ENCODE measurements at places on chromosomes 11 and 22.

DNA sequence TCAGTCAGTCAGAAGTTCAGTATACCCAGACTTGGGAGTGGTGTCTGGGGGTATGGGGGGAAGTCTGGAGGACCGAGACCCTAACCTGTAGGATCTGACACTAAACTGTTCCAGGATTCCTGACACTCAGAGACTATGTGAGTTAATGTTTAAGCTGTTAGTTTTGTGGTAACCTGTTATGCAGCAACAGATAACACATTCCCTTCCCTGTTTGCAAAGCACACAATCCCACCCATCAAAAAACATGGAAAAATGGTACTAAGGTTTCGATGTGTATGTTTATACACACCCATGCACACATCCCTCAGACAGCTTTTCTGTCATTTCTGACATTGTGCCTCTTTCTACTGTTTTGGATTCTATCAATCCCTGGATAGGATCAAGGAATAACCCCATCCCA is 27.6 kb downstream of the ZNF280B start:
- no peak overlapping the region for H3K27ac ChIP-seq
- no peak for DNase-seq
- no peak overlapping the region for H3K4me3 ChIP-seq
- H3K27me3 ChIP-seq, result no peaks in the 10 kb centered on the region
- H3K36me3 ChIP-seq, result peaks cover 4% of the 10 kb centered on the region

GRCh38 chr11:117239295-117239694 is 6.8 kb downstream of the RNF214 start:
- H3K27ac ChIP-seq, result no peak overlapping the region
- peaks cover under 1% of the 10 kb centered on the region for H3K4me1 ChIP-seq
- H3K27me3 ChIP-seq, result no peaks in the 10 kb centered on the region
- peaks cover 39% of the 10 kb centered on the region for H3K36me3 ChIP-seq

DNA sequence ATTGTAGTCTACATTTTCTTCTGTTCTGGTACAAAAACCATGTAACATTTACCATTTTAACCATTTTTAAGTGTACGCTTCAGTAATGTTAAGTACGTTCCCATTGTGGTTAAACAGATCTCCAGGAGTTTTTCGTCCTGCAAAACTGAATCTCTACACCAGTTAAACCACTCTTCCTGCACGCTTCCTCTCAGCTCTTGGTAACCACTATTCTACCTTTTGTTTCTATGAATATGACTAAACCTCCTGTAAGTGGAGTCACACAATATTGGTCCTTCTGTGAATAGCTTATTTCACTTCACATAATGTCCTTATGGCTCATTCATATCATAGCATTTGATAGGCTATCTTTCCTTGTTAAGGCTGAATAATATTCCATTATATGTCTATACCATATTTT is 7.1 kb upstream of the EXT2 start:
- no peaks in the 10 kb centered on the region for H3K27me3 ChIP-seq
- no peaks in the 10 kb centered on the region for H3K4me1 ChIP-seq
- no peak overlapping the region for H3K4me3 ChIP-seq
- peaks cover 14% of the 10 kb centered on the region for H3K36me3 ChIP-seq
- no peak for DNase-seq

GRCh38 chr22:38267086-38267485 is 5.7 kb downstream of the TMEM184B start:
- H3K27me3 ChIP-seq, result no peaks in the 10 kb centered on the region
- no peak overlapping the region for H3K4me3 ChIP-seq
- no peak overlapping the region for H3K27ac ChIP-seq
- H3K4me1 ChIP-seq, result peaks cover 35% of the 10 kb centered on the region
- no peak for DNase-seq
- peaks cover 1% of the 10 kb centered on the region for H3K36me3 ChIP-seq

- no peaks in the 10 kb centered on the region for H3K36me3 ChIP-seq
- H3K4me3 ChIP-seq, result no peak overlapping the region
- peaks cover 33% of the 10 kb centered on the region for H3K4me1 ChIP-seq
- no peaks in the 10 kb centered on the region for H3K27me3 ChIP-seq
These were observed 32.1 kb downstream of the A4GALT start for GRCh38 chr22:42688241-42689211.

DNA sequence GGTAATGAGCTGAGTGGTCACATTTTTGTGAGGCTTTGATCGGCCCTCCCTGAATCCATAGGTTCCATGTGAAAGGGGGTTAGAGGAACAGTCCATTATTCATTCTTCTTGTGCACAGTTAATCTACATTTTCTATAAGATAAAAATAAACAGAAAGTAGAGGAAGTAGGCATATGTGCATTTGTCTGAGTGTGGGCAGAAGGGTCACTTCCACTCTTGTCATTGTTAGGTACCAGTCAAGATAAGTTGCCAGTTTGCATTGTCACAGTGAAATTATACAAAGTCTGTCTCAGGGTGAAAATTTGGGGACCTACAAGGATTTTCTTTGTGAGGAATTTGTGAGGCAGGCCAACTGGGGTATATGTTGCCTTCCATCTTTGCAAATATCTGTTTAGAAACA is 4.6 kb upstream of the APOL4 start:
- H3K27ac ChIP-seq, result no peak overlapping the region
- H3K4me1 ChIP-seq, result peaks cover 31% of the 10 kb centered on the region
- peaks cover 8% of the 10 kb centered on the region for H3K27me3 ChIP-seq
- H3K4me3 ChIP-seq, result no peak overlapping the region
- no peaks in the 10 kb centered on the region for H3K36me3 ChIP-seq

DNA sequence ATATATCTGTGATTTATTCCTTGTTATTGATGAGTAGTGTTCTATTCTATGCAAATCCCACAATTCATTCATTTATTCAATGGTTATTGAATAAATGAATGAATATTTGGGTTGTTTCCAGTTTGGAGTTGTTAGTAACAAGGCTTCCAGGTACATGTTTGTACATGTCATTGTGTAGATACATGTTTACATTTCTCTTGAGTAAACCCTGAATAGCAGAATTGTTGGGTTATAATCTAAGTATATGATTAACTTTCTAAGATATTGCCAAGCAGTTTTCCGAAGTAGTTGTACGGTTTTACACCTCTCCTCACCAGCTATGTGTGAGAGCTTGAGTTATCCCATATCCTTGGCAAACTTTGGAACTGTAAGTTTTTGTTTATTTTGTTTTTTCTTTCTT is 18.5 kb upstream of the OR8G1 start:
- H3K36me3 ChIP-seq, result no peaks in the 10 kb centered on the region
- no peak overlapping the region for H3K27ac ChIP-seq
- H3K4me3 ChIP-seq, result no peak overlapping the region
- peaks cover 5% of the 10 kb centered on the region for H3K27me3 ChIP-seq
- DNase-seq, result no peak

DNA sequence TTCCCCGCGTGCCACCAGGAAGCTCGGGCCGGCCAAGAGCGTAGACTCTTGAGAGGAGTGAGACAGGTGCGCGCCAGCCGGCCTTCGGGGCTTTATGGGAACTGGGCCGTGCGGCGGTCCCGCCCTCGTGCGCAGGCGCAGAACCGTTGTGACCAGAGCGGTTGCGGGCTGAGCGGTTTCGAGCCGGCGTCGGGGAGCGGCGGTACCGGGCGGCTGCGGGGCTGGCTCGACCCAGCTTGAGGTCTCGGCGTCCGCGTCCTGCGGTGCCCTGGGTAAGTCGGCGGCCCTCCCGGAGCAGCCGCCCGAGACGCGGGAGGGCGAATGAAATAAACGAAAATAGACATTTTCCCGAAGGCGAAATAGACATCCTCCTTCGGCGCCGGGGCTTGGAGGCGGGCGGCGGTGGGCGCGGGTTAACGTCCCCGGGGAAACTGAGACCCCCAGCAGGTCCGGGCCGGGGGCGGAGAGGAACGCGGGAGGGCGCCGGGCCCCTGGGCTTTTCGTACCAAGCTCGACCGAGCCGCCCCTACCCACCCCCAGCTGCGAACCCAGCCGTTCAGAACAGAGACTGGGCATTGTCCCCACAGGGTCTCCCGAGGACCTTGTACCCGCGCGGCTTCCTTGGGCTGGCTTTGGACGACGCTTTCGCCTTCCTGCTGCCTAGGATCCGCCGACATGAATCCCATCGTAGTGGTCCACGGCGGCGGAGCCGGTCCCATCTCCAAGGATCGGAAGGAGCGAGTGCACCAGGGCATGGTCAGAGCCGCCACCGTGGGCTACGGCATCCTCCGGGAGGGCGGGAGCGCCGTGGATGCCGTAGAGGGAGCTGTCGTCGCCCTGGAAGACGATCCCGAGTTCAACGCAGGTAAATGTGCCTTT is at the start of gene ASRGL1:
Gene ASRGL1, plus strand, starts transcription at position 146 of the 879 bp plus-strand sequence. Its CDS starts 530 bp downstream, at position 676.
- peak; percentile 83 for DNase-seq
- peaks cover 16% of the 10 kb centered on the region for H3K4me1 ChIP-seq
- H3K4me3 ChIP-seq, result peak within 1 kb of the TSS; percentile 84

GRCh38 chr11:122659676-122660554 is 4.4 kb downstream of the UBASH3B start:
- no peak for DNase-seq
- H3K27ac ChIP-seq, result no peak overlapping the region
- no peak overlapping the region for H3K4me3 ChIP-seq
- peaks cover 3% of the 10 kb centered on the region for H3K27me3 ChIP-seq
- peaks cover 2% of the 10 kb centered on the region for H3K36me3 ChIP-seq

DNA sequence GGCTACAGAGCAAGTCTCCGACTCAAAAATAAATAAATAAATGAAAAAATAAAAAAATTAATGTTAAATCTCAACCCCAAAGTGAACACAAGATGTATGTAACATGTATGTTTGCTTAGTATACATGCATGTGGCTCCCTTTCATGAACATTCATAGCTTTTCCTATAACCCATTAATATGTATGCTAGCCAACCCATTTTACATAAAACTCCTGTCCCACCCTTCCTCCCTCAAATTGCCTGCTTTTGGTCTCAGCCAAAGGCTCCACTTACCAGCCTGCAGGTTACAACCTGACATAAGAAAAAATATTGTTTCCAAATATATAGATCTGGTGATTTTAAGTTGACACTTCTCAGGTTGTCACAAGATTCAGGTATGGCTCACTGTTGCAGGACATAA is 3.7 kb upstream of the FOLR1 start:
- H3K27me3 ChIP-seq, result peaks cover 3% of the 10 kb centered on the region
- no peak for DNase-seq
- H3K4me3 ChIP-seq, result no peak overlapping the region
- H3K27ac ChIP-seq, result no peak overlapping the region
- peaks cover 3% of the 10 kb centered on the region for H3K4me1 ChIP-seq
- no peaks in the 10 kb centered on the region for H3K36me3 ChIP-seq

GRCh38 chr11:829847-830294 is 2.2 kb downstream of the CRACR2B start:
- H3K27ac ChIP-seq, result no peak overlapping the region
- H3K4me1 ChIP-seq, result peaks cover 52% of the 10 kb centered on the region
- H3K4me3 ChIP-seq, result peak overlapping the region; percentile 71
- peaks cover 7% of the 10 kb centered on the region for H3K36me3 ChIP-seq
- no peak for DNase-seq
- peaks cover 6% of the 10 kb centered on the region for H3K27me3 ChIP-seq

GRCh38 chr22:16824716-16825687 is at the start of gene XKR3:
XKR3 (minus strand) TSS chr22:16825411; CDS start chr22:16808073, 17,338 bp downstream.
- H3K4me1 ChIP-seq, result peaks cover 21% of the 10 kb centered on the region
- H3K27ac ChIP-seq, result peak within 1 kb of the TSS; percentile 60
- H3K27me3 ChIP-seq, result no peaks in the 10 kb centered on the region
- DNase-seq, result no peak
- H3K36me3 ChIP-seq, result no peaks in the 10 kb centered on the region
- peak within 1 kb of the TSS; percentile 68 for H3K4me3 ChIP-seq

GRCh38 chr11:90722552-90723190 is 499.8 kb upstream of the CHORDC1 start:
- no peaks in the 10 kb centered on the region for H3K27me3 ChIP-seq
- H3K4me3 ChIP-seq, result no peak overlapping the region
- DNase-seq, result no peak
- H3K36me3 ChIP-seq, result no peaks in the 10 kb centered on the region
- no peaks in the 10 kb centered on the region for H3K4me1 ChIP-seq
- no peak overlapping the region for H3K27ac ChIP-seq

- H3K36me3 ChIP-seq, result no peaks in the 10 kb centered on the region
- H3K27ac ChIP-seq, result no peak overlapping the region
- DNase-seq, result no peak
- peaks cover 3% of the 10 kb centered on the region for H3K27me3 ChIP-seq
These were observed 857.9 kb downstream of the TBC1D22A start for GRCh38 chr22:47620391-47620790.

- H3K36me3 ChIP-seq, result peaks cover 35% of the 10 kb centered on the region
- H3K27me3 ChIP-seq, result no peaks in the 10 kb centered on the region
- no peak overlapping the region for H3K27ac ChIP-seq
- no peak overlapping the region for H3K4me3 ChIP-seq
- H3K4me1 ChIP-seq, result no peaks in the 10 kb centered on the region
These were observed 9.2 kb downstream of the ZNF74 start for GRCh38 chr22:20402960-20403778.

DNA sequence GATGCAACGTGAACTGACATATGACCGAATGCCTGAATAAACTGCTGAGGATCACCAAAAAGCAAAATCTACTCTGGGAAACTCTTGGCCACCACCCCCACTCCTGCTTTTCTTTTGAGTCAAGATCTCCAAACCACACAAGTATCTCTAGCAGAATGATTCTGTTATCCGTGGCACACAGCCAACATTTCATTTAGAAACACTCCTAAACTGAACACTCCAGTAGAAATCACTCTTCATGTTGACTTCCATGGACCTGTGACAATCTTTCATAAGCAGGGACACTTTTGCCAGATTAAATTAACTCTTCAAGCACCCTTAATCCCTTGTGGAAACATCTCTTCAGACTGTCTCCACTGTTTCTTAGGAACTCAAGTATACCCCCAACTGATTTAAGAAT is 44.4 kb downstream of the VSIG10L2 start:
- no peaks in the 10 kb centered on the region for H3K4me1 ChIP-seq
- H3K4me3 ChIP-seq, result no peak overlapping the region
- no peak overlapping the region for H3K27ac ChIP-seq
- H3K27me3 ChIP-seq, result no peaks in the 10 kb centered on the region

- no peak for DNase-seq
- peaks cover 27% of the 10 kb centered on the region for H3K4me1 ChIP-seq
- no peak overlapping the region for H3K27ac ChIP-seq
- no peak overlapping the region for H3K4me3 ChIP-seq
- H3K36me3 ChIP-seq, result no peaks in the 10 kb centered on the region
These were observed 6.5 kb downstream of the RAB36 start for GRCh38 chr22:23151827-23152226.

- no peak for DNase-seq
- no peak overlapping the region for H3K4me3 ChIP-seq
These were observed 104.7 kb upstream of the GUCY1A2 start for GRCh38 chr11:107123022-107123421.

- no peaks in the 10 kb centered on the region for H3K36me3 ChIP-seq
- no peaks in the 10 kb centered on the region for H3K4me1 ChIP-seq
- no peaks in the 10 kb centered on the region for H3K27me3 ChIP-seq
- no peak overlapping the region for H3K27ac ChIP-seq
- DNase-seq, result no peak
These were observed 191.3 kb downstream of the KIF18A start for GRCh38 chr11:27916541-27917100.

Measured in activated B cell treated with CpG ODN at 0.5 μM for 24 hours (primary cell).